ENCODE measurements at places on chromosomes 3 and 15. TPM values are rescaled to one million over a fixed set of nuclear protein-coding genes. Genes with fewer than 3 reads are reported as not detected.
A peak's percentile ranks its signal among the peaks of the same experiment; 100 is the strongest.

DNA sequence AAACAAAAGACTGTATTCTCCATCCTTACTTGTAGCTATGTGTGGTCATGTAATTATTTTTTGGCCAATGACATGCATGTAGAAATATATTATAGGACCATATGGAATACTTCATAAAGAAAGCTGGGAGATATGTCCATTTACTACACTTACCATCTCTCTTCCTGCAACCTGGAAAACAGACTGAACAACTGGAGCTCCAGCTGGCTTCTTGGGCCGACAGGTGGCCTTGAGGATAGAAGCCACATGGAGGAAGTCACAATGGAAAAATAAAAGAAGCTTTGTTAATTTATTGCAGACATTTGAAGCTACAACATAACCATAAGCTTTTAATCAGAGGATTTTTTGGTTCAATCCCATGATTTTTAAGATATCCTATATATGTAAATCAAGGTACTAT, 167.9 kb upstream of the CBLB start:
- H3K36me3 ChIP-seq: no peaks in the 10 kb centered on the region
- no peaks in the 10 kb centered on the region for H3K4me1 ChIP-seq
- H3K27me3 ChIP-seq: no peaks in the 10 kb centered on the region
- H3K4me3 ChIP-seq: no peak overlapping the region

DNA sequence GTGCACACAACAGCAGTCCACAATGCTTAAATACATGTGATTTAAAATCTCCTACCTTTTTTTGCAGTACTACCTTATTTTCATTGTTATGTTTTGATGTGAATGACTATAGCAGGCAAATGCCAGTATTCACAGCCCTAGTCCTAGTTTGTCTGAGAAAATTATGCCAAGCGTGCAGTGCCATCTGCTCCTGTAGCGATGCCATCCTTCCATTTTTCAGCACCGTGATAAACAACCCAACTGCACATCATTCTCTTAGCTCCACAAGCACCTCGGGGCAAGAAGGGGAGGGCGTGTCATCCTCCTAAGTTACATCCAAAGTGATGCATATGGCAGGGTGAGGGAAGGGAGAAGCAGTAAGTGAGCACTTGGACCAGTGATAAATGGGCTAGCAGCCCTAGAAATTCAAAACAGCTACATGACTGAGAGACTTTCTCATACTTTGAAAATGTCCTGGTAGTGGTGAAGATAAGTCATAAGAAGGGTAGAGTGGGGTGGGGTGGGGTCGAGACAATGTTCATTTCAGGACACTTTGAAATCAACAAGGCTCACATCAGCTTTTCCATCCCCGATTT, 198.8 kb downstream of the LSAMP start:
- no peak overlapping the region for H3K27ac ChIP-seq
- H3K27me3 ChIP-seq: no peaks in the 10 kb centered on the region
- H3K4me1 ChIP-seq: no peaks in the 10 kb centered on the region
- DNase-seq: no peak
- H3K36me3 ChIP-seq: no peaks in the 10 kb centered on the region

DNA sequence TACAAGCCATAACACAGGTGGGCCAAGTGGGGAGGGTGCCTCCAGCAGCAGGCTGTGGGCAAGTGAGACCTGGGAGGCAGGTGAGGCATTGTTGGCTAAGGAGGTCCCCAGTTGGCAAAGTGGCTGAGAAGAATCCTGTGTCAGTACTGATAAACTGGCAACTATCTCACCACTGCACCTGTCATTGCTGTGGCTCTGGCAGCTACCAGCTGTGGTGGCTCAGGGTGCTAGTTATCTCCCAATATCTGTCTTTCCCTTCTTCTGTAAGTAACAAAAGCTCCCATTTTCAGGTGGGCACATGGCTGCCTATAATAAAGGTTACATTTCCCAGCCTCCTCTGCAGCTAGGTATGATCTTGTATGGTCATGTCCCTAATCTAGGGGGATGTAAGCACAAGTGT, 80.6 kb upstream of the RNF7 start:
- H3K27ac ChIP-seq: no peak overlapping the region
- no peaks in the 10 kb centered on the region for H3K27me3 ChIP-seq
- H3K36me3 ChIP-seq: no peaks in the 10 kb centered on the region
- H3K4me3 ChIP-seq: no peak overlapping the region

- peaks cover 4% of the 10 kb centered on the region for H3K4me1 ChIP-seq
- H3K36me3 ChIP-seq: no peaks in the 10 kb centered on the region
- peak; percentile 31 for DNase-seq
- H3K4me3 ChIP-seq: no peak overlapping the region
- no peaks in the 10 kb centered on the region for H3K27me3 ChIP-seq
Observed at GRCh38 chr15:40246496-40247280, 7.8 kb downstream of the PAK6 start.

- DNase-seq: no peak
- no peaks in the 10 kb centered on the region for H3K27me3 ChIP-seq
- no peak overlapping the region for H3K27ac ChIP-seq
- H3K4me3 ChIP-seq: no peak overlapping the region
- H3K4me1 ChIP-seq: no peaks in the 10 kb centered on the region
Observed at GRCh38 chr3:120608506-120608905, 12.4 kb downstream of the NDUFB4 start.

DNA sequence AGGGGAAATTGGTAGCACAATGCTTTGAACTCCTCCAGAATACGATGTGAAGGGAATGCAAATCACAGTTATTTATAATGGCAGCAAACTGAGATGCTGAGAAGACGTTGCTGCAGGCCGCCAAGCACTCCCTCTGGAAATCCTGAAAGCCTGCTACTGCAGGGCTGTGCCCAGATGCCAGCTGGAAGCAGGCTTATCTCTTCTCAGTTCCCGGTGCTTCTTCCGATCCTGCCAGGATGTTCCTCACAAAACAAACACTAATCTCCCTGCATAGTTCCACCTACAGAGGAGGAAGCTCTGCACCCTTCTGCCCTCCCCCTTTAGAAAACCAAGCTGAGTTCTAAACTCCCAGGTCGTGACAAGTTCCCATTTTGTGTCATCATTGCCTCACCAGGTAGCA, 201.7 kb upstream of the BCL6 start:
- no peak overlapping the region for H3K4me3 ChIP-seq
- H3K27ac ChIP-seq: no peak overlapping the region
- DNase-seq: no peak
- H3K36me3 ChIP-seq: no peaks in the 10 kb centered on the region
- H3K27me3 ChIP-seq: no peaks in the 10 kb centered on the region

DNA sequence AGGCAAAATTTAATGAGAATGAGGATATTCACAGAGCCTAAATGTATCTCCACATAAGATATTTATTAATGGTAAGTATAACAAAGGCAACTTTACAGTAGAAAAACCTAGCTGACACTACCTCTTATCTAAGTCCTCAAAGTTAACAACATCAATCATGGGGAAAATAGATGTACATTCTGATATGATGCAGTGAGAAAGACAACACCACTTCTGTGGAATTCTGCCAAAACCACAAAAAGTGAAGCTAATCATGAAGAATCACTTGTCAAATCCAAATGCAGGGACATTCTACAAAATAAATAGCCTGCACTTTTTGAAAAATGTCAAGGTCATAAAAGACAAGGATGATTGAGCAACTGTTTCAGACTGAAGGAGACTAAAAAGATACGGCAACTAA, 27.5 kb upstream of the EOMES start:
- no peaks in the 10 kb centered on the region for H3K4me1 ChIP-seq
- no peaks in the 10 kb centered on the region for H3K27me3 ChIP-seq
- H3K36me3 ChIP-seq: no peaks in the 10 kb centered on the region
- H3K4me3 ChIP-seq: no peak overlapping the region

DNA sequence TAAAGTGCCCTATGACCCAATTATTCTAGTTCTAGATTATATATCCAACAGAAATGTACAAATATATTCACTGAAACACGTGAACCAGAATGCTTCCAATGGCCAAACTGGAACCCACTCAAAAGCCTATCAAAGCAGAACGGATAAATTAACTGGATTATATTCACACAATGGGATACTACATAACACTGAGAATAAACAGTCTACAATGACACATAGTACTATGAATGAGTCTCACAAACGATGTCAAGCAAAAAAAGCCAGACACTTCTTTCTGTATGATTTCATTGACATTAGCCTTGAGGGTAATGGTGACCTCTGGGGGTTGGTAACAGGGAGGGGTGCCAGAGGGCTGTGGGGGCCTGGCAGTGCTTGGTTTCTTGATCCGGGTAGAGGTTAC, 50.9 kb upstream of the HACD2 start:
- no peaks in the 10 kb centered on the region for H3K36me3 ChIP-seq
- H3K4me3 ChIP-seq: no peak overlapping the region
- peak overlapping the region; percentile 81 for H3K27ac ChIP-seq

DNA sequence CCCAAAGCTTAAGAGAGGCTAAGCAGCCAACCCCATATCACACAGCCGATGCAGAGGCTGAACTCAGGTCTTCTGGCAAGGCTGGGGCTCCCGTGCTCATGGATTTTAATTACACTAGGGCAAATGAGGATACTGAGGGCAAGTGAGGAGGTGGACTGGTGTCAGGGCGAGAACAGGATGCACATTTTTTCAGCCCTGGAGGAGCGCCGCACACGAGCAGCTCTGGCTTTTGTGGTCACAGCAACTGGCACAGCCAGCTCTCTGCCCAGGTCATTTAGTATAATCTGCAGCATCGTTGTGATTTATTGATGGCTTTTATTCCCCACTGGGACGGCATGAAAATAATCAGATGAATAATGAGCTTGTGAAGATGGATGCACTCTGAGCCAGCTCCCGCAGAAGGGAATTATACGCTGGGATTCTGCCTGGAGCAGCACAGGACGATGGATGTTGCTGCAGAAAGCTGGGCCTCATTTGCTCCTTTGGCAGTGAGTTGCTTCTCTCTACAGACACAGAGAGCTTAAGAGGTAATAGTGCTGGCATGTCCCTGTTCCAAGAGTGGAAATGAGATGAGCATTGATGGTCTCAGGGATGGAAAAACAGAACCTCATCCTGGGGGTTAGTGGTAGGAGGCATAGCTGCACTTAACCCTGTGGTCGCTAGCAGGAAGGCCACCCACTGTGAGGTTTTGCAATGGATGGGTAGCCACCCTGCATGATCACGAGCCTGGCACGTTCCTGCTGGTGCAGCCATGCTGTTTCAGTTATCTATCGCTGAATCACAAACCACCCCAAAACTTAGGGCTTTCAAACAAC, 135.4 kb downstream of the UACA start:
- DNase-seq: no peak
- no peak overlapping the region for H3K4me3 ChIP-seq
- H3K27ac ChIP-seq: peak overlapping the region; percentile 25
- no peaks in the 10 kb centered on the region for H3K4me1 ChIP-seq

- no peaks in the 10 kb centered on the region for H3K27me3 ChIP-seq
- DNase-seq: peak; percentile 75
- no peak overlapping the region for H3K4me3 ChIP-seq
- peak overlapping the region; percentile 54 for H3K27ac ChIP-seq
- no peaks in the 10 kb centered on the region for H3K36me3 ChIP-seq
Observed at GRCh38 chr15:45449916-45450867, 71.8 kb upstream of the GATM start.

DNA sequence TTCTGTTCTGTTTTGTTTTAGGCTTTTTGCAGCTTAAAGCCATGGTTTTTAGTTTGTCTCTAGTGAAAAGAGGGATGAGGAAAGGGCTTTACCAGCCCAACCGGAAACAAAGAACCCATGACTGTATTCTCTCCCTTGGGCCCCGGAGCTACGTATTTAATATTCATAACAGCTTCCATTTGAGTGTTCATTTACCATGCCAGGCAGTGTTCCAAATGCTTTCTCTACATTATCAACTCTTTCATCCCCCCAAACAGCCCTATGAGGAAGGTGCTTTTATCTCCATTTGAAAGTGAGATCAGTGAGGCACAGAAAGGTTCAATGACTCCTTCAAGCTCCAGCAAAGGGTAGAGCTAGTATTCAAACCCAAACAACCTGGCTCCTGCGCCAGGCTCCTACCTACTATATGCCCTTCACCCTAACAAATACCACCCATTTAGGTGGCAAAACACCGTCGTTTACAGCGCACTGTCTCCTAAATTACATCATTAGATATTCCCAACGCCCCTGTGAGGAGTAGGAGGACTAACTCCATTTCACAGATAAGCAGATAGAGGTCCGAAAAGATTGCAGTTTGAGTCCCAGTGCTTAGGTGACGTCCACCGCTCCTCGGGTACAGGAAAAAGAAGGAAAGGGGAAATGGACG, 27.9 kb downstream of the GTPBP8 start:
- H3K27me3 ChIP-seq: no peaks in the 10 kb centered on the region
- H3K4me3 ChIP-seq: peak overlapping the region; percentile 64
- no peak for DNase-seq
- peak overlapping the region; percentile 98 for H3K27ac ChIP-seq

DNA sequence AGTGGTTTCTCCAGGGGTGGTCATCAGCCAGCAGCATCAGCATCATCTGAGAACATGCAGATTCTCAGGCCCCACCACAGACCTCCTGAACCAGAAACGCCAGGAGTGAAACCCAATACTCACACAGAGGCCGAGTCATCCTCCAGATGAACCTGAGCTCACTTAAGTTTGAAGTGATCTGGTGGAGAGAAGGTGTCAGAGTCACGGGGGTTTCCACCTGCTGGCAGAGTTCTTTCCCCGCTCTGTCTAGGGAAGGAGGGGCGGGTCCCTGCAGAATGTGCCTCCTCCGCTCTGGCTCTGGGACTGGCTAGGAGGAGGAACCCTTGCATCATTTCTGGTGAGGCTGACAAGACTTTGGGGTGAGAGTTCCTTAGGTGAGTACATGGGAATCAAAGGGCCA, 13.3 kb upstream of the KIF23 start:
- no peak overlapping the region for H3K27ac ChIP-seq
- no peaks in the 10 kb centered on the region for H3K36me3 ChIP-seq
- H3K4me3 ChIP-seq: no peak overlapping the region
- no peaks in the 10 kb centered on the region for H3K4me1 ChIP-seq

RTP3 gene
- total RNA-seq: not detected

XIRP1 gene
- total RNA-seq: not detected

GOLGA8F gene
- not detected for total RNA-seq

SCAANT1 gene
- total RNA-seq: not detected

WDR93 gene
- total RNA-seq: 0.80 TPM

MCTP2 gene
- 46.2 TPM for total RNA-seq

ARGFX gene
- not detected for total RNA-seq
